ENCODE measurements at places on chromosomes 6 and 20. TPM values are rescaled to one million over a fixed set of nuclear protein-coding genes. Genes with fewer than 3 reads are reported as not detected.
A peak's percentile ranks its signal among the peaks of the same experiment; 100 is the strongest.

The RBPJL gene
- not detected for total RNA-seq

The TNF gene
- total RNA-seq = 0.08 TPM

DNA sequence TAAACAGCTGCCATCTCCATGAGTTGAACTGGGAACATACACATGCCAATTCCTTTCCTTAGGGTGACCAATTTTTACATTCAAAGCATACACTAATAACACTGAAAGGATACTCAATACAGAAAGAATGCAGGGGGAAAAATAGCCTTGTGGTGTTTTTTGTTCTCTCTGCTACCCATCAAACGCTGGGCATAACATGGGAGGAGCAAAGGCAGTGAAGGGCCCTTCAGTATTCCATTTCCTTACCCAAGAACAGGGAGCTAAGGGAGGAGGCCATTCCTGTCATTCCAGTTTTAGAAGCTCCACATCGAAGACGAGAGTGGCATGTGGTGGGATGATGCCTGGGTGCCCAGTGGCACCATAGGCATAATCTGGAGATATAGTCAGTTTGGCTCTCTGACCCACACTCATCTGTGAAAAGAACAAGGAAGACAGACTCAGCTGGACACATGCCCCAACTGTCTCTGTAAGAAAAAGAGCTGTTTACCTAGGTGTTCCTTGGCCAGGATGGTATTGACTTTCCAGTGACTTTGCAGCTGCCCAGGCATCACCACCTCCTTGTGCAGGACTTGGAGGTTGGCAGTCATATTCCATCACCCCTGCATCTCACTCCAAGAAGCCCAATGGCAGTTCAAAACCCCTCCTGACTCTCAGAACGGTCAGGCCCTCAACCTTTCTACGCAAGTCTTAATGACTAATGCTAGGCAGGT is 20.9 kb downstream of the FKBP1A start:
- no peak for DNase-seq

The SLC22A2 gene
- not detected for total RNA-seq

DNA sequence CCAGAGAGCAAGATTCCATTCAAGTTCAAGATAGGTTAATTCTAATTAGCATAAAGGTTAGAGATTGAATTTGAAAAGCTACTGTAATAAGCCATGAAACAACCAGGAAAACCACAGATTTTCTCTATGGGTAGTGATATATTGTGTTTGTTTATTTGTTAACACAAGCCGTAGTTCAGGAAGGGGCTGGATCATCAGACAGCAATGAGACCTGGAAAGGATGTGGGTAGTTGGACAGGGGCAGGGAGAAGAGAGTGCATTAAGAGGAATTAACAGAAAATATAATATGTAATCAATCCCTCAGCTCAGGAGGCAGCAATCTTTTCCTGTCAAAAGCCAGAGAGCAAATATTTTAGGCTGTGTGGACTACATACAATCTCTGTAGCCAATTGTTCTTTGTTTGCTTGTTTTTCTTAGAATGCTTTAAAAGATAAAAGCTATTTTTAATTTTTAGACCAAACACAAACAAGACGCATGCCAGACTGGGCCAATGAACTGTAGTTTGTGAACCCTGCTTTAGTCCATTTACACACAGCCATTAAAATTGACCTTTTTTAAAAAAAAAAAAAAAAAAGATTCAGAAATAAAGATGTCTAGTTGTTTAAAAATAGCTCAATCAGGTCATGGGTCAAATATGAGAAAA is 398.7 kb upstream of the MARCKS start:
- DNase-seq = no peak

The TINAG gene
- 1.8 TPM for total RNA-seq

GRCh38 chr20:1741309-1742048 is 83.9 kb upstream of the SIRPG start:
- no peak for DNase-seq

GRCh38 chr6:29419516-29419915 is 4.8 kb downstream of the OR12D1 start:
- DNase-seq = no peak

DNA sequence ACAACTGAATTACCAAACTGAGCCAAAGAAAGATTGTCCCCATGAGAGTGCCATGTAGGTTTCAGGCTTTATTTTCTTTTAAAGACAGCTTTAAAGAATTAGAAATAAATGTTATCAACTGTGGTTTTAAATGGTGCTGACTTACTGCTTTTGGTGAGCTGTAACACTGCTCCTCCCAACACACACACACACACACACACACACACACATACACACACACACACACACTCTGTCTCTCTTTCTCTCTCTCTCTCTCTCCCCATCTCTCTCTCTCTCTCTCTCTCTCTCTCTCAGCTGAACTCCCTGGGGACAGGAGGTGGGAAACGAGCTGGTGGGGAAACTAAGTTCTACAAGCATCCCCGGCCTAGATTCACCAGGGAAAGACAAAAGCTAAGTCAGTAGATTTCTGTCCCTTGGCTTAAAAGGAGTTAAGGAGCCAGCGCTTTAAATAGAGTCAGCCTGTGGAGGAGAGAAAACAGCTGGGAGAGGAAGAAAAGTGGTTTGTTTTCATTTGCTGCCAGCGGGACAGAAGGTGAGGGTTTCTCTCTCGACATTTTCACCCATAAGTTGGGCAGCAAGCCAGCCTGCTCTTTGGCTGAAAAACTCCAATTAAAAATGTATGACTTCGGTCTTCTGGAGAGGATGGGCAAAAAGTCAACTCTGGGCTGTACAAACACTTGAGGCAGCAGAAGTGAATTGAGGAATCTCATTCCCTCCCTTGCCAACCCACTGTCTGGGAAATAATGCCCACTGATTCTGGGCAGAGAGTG is 27.4 kb downstream of the CBLN4 start:
- DNase-seq = no peak

DNA sequence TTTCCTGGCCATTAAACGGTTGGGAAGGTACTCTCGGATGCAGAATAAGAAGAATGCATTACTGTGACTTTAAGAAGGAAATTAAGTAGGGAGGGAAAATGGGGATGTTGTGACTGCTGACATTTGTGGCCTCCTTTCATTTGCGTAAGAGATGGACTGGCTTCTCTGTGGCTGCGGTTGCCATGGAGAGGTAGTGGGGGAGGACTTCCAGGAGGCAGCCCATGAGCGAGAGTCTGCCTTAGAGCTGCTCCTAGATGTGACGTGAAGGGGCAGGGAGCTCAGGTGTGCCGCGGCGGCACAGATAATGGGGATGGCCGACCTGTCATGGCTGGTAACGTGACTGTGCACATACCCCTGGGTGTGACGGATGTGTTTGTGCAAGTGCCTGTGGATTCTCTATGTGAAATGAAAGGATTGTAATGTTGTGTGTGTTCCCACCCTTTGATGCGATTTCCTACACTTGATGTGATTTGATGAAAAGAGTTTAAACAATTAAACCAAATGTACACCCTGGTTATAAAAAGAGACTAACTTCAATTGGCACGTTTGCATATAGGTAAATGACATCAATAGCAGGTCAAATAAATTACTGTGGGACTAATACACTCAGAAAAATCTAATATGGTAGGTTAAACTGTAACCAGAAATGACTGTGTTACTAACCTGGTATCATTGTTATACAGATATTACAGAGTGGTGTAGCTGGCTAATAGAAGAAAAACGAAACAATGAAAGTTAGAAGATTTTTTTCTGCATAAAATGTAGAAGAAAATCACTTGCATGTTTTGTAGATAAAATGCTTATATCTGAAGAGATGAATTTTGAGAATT is 48.9 kb downstream of the HIVEP1 start:
- peak; percentile 36 for DNase-seq

The AIF1 gene
- total RNA-seq = not detected

The PI16 gene
- total RNA-seq = 0.29 TPM

DNA sequence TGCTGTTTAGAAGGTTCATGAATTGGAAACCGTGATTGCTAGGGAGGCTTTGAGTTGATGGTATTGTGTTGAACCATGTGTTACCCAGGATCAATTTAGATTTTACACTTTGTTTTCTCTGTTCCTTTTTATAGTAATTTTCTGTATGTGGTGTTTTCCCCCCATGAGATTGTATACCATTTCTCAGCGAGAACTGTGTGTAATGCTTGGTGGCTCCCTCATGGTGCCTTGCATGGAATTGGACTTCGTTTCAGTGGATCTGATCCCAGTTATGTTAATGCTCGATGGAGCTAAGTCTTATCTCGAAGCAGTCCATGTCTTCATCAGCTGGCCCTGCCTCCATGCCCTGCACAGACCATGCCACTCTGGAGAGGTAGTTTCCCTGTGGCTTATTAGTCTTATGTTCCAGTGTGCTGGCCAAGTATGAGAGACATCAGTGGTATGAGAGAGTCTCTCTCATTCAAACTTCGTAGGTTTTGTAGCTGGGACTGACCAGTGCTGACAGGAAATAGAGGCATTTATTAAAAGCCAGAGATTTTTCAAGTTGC is 18.7 kb downstream of the PTPN1 start:
- no peak for DNase-seq

DNA sequence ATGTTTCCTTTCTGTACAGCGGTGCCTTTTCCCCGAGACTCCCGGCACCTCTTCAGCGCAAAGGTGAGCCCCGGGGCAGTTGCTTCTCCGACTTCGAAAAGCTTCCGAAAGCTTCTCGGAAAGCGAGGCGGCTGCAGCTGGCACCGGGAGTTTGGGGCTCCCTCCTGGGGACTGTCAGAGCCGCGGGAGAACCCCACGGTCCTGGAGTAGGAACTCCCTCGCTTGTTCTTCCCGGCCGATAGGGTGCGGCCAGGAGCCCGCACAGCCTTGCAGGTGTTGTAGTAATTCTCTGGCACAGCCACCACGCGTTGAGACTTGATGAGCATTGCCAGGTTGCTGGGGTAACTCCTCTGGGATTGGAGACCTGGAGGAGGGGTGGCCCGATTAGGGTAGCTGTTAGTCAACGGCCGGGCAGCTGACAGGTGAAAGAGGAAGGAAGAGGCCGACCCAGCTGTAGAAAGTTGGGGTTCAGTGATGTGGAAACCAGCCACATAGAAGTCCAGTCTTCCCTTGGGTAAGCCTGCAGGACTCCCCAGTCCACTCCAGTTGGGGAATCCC is 721 bp downstream of the KDM1B start:
- DNase-seq = peak; percentile 89

The INSM1 gene
- 1.0 TPM for total RNA-seq

GRCh38 chr6:111185954-111186353 is 98.7 kb downstream of the SLC16A10 start:
- no peak for DNase-seq

The SLC22A7 gene
- not detected for total RNA-seq
